ENCODE measurements at places on chromosomes 4 and X.

GRCh38 chr4:56082829-56083228 lies 134.1 kb downstream of the CEP135 start:
- no peak for DNase-seq

DNA sequence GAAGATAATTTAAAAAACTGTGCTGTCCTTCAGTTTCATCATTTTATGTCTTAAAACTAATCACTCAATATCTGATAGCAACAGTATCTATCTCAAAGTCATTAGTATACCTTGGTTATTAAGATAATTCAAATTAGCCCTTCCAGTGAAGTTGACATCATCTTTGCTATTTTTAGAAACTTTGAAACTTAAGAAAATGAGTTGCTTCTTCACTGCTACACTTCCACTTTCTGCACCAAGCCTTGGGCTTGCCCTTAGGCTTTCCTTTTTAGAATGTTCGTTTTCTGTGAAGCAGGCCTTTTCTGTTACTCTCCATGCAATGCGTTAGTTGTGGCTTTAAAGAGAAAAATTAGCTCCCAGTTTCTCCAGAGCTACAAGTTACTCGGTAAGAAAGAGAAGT lies 4.4 kb upstream of the VAMP7 start:
- DNase-seq = no peak

GRCh38 chr4:136306361-136306760 lies 1225.9 kb downstream of the PCDH18 start:
- DNase-seq = no peak

- DNase-seq = no peak
Measured at GRCh38 chrX:87895421-87895820, 377.8 kb downstream of the KLHL4 start.

GRCh38 chr4:73487233-73487632 lies 5.7 kb downstream of the AFM start:
- DNase-seq = no peak

- no peak for DNase-seq
Measured at GRCh38 chr4:75678473-75678872, 5.3 kb upstream of the G3BP2 start.

- no peak for DNase-seq
Measured at GRCh38 chr4:182913036-182913435, 4.2 kb downstream of the DCTD start.

DNA sequence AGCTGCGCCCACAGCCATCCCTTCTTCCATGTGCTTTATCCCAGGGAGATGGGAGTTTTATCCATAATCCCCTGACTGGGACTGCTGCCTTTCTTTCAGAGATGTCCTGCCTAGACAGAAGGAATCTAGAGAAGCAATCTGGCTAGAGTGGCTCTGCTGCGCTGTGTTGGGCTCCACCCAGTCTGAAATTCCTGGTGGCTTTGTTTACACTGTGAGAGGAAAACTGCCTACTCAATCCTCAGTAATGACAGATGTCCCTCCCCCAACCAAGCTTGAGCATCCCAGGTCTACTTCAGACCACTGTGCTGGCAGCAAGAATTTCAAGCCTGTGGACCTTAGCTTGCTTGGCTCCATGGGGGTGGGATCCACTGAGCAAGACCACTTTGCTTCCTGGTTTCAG lies 116.9 kb upstream of the AR start:
- no peak for DNase-seq

DNA sequence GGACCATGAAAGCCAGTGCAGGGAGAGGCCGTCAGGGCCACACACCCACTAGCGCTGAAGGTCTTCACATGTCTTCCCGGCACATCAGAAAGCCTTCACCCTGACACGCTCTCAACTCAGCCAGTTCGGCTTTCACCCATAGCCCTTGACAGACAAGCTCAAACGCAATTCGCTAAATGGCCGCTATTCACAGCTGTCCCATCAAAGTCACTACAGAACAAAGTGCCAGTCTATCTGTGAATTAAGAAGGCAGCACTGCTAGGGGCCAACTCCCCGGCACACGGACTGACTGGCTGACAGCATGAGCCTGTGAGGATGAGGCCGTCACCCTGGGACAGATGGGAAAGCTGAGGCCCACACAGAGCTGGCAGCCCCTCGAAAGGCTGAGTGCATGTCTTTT lies 45.7 kb downstream of the ACOX3 start:
- DNase-seq = no peak

Measured in cerebellar cortex (tissue), 1 donor.